Hematopoietic multipotent progenitor cell (in vitro differentiated cells): ENCODE measurements at places on chromosomes 11 and 22. TPM values are rescaled to one million over a fixed set of nuclear protein-coding genes. Genes with fewer than 3 reads are reported as not detected.

Gene TIMP3
- 5.9 TPM for total RNA-seq

Gene OR52N4
- total RNA-seq, result 1.3 TPM

Gene PRR33
- 0.54 TPM for total RNA-seq

Gene TRIM49
- total RNA-seq, result under 0.01 TPM

Gene PGR
- total RNA-seq, result under 0.01 TPM

DNA sequence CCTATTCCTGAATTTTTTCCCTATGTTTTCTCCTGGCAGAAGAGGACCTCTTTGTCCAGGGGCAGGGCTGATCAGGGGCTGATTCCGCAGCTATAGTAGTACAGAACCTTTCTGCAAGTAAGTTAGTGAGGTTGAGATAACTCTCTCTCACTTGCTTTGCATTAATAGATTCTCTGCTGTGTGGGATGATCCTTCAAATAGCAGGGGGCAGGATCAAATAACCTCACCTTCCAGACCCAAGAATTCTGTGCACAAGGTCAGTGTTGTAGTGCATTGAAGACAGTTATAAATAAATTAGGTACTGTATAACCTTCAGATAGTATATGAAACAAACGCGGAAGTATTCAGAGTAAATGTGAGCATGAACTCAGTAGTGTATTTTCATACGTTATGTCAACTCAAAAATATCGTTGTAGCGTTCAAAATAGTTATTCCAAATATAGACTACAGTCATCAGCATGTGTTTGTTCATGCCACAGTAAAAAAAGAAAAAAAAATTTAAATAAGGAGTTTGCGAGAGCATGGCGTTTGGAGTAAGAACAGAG is 278 bp downstream of the MMP26 start:
- DNase-seq, result no peak

- no peak for DNase-seq
Observed at GRCh38 chr11:111162305-111162704, 83.2 kb upstream of the POU2AF2 start.

- no peak for DNase-seq
Observed at GRCh38 chr11:39443424-39444022, 2015.9 kb downstream of the LRRC4C start.
